ENCODE measurements at places on chromosomes 16 and 17.

DNA sequence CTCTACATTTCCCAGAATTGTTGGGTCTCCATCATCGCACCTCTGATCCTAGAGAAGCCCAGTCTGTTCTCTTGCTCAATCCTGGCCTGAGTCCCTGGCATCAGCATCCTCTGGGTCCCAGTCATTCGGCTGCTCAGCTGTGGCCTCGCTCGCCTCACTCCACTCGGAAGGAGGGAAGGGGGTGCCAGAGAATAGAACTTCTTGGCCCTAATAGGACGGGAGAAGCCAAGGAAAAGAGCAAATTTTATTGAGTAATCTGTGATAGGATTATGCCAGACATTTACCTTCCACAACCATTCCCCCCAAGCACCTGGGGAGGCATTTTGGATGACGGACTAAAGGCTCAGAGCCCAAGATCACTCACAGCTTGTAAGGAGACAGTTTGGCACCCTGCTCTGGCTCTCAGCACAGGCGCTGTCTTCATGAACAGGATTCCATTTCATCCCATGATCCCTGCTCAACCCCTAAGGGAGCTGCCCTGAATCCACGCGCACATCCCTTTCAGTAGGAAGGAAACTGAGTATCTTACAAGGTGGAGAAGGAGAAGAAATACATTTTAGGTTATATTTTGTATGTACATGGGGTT is 498 bp upstream of the CLEC10A start:
- no peak for DNase-seq

- DNase-seq: no peak
These were observed 20.2 kb downstream of the MBTPS1 start for GRCh38 chr16:84096447-84097005.

DNA sequence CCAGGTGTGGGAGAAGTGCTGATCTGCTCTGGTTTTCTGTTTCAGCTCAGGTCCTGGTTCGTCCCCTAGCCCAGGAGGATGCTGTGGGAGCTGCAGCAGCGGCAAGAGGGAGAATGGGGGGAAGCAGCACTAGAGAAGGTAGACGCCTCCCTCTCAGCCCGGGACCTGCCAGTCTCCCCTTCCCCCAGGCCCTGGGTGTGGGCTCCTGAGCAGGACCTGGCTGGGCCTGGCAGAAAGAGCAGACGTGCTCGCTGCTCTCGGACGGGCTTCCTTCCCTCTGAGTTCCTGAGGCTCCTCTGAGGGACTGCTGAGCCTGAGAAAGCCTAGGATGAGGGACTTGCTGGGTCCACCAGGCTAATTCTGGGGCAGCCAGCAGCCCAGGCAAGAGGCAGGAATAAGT is 3.1 kb downstream of the PRCD start:
- DNase-seq: no peak

DNA sequence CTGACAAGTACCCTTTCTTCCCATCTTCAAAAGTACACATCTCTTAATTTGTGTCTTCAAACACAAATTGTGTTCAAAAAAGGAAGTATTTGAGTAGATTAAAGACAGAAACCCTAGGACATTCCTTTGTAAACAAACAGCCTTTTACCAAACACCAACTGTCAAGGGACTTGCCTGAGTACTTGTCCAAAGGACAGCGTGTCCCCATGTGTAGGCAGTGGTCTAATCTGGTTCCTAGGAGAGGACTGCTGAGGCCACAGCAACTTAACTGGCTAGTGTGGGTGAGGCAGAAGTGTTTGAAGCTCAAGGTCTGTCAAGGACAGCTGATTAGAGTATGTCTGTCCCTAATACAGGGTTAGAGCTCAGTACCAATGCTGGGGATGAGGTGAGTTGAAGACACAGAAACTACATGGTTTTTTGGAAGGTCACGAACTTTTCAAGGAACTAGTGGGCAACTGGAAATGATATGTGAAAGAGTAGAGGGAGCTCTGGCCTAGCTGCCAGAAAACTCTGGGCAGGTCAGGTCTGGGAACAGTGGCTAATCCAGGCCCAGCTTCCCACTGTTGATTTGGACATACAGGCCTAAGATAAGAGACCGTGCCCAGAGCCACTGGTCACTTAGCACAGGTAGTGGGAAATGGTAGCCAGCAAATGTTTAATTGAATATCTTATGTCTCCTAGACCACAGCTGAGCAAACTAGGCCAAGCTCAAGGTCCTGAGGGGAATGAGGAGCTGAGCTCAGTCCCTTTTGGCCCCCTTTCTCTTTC is 10.1 kb downstream of the HMOX2 start:
- peak; percentile 66 for DNase-seq

DNA sequence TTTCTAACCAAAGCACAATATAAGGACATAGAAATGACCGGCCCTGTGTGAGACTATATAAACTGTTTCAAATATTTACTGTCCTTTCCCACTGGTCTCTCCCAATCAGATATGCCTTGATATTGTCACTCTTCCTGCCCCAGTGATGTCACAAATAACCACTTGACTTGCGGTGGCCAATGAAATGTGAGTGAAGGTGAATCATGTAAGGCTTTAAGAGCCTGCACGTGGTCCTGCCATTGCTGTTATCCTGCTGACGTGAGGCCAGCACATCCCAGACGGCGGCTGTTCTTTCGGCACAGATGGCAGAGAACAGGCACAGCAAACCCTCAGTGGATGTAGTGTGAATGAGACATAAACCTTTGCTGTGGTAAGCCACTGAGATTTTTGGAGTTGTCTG is 5.4 kb upstream of the KLHL11 start:
- DNase-seq: no peak
